ENCODE measurements at places on chromosomes 5 and 9. TPM values are rescaled to one million over a fixed set of nuclear protein-coding genes. Genes with fewer than 3 reads are reported as not detected.

DNA sequence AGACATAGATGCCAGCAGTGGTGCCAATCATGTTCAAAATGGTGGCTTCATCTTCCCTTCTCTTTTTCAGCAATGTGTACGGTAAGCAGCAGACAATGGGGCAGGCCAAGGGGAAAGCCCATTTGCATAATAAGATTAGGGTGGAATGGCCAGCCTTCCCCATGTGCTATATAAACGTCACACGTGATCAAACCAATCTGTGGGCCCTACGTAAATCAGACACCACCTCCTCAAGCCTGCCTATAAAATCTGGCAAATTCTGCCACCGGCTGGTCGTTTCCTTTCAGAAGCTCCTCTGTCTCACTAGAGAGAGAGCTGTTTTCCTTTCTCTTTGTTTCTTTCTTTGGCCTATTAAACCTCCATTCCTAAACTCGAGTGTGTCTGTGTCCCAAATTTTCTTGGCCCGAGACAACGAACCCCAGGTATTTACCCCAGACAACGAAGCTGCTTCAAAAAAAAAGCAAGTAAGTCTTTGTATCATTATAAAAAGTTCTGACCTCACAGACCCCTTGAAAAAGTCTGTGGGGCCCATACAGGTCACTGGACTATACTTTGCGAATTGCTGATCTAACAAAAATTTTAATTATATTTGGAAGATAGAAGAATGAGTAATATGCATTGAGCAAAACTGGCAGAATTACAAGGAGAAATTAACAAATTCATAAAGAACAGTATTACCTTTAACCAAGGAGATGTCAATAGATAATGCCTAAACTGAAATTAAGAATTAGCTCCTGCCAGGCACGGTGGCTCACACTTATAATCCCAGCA is 15.2 kb downstream of the ZBTB5 start:
- no peak for DNase-seq

DNA sequence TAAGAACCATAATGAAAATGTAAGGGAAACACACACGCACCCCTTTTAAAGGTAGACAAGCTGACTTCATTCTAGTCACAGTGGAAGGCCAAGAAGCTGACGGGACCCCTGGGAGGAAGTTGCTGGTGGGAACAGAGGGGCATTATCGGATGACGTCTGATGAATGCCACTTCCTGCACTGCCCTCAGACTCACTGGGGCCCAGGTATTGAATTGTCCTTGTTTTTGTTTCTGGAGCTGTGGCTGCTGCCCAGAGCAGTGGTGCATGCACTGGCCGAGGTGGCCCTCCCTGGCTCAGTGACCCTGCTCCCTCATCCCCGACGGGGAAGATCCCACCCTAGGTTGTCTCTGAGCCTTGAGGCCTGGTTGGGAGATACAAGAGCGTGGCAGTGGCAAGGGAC is 15.3 kb upstream of the RPL26L1 start:
- DNase-seq: no peak

- peak; percentile 22 for DNase-seq
Measured at GRCh38 chr5:81852291-81853029, 101.6 kb upstream of the SSBP2 start.

The F2RL2 gene
- 2.6 TPM for total RNA-seq

The MZB1 gene
- not detected for total RNA-seq

The NUDT12 gene
- 38.9 TPM for total RNA-seq

GRCh38 chr5:137075163-137075970 is 423.8 kb downstream of the SPOCK1 start:
- DNase-seq: peak; percentile 90

Measured in hepatocyte (in vitro differentiated cells).